Uterus (tissue), 4 donors: ENCODE measurements at places on chromosomes 7 and 10. TPM values are rescaled to one million over a fixed set of nuclear protein-coding genes. Genes with fewer than 3 reads are reported as not detected.

- no peak for DNase-seq
Observed at GRCh38 chr7:131265227-131265626, 62.4 kb upstream of the MKLN1 start.

Gene PNLIPRP1
- not detected for total RNA-seq

GRCh38 chr7:39927018-39927417 is 23.0 kb upstream of the CDK13 start:
- no peak for DNase-seq

Gene PLXNA4
- 4.1 TPM for total RNA-seq

DNA sequence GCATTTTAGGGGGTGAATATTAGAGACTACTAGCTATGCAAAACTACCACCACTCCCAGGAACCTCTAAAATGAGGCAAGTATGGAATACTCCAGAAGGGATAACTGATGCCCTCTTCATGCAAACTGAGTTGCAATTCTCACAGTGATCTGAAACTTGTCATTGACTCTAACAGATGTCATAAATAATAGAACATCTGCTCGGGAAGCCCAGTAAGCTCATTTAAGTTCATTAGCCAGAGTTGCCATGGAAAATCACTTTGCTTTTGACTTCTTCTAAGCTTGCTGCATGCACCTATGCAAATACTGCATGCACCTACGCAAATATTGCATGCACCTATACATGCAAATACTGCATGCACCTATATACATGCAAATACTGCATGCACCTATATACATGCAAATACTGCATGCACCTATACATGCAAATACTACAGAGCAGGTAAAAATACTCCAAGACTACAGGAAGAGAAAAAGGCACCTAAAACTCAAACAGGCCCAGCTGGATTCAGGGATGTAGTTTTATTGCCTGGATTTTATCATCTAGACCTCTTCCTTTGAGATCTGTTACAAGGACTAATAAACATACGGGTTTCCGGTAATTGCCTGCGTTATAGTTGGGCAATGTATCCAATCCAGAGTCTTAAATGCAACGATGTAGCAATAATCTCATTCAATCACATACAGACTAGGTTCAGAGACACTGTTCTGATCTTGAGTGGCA is 1061.1 kb upstream of the AUTS2 start:
- DNase-seq: no peak
